ENCODE measurements at places on chromosomes 16 and 17.

GRCh38 chr17:14448818-14449217, 147.9 kb downstream of the HS3ST3B1 start:
- no peak for DNase-seq

- no peak for DNase-seq
Measured at GRCh38 chr17:17784657-17785267, 52.0 kb downstream of the SREBF1 start.

GRCh38 chr16:76213860-76214259, 63.3 kb upstream of the CNTNAP4 start:
- no peak for DNase-seq

GRCh38 chr16:3038896-3039295, 2.2 kb upstream of the BICDL2 start:
- no peak for DNase-seq

DNA sequence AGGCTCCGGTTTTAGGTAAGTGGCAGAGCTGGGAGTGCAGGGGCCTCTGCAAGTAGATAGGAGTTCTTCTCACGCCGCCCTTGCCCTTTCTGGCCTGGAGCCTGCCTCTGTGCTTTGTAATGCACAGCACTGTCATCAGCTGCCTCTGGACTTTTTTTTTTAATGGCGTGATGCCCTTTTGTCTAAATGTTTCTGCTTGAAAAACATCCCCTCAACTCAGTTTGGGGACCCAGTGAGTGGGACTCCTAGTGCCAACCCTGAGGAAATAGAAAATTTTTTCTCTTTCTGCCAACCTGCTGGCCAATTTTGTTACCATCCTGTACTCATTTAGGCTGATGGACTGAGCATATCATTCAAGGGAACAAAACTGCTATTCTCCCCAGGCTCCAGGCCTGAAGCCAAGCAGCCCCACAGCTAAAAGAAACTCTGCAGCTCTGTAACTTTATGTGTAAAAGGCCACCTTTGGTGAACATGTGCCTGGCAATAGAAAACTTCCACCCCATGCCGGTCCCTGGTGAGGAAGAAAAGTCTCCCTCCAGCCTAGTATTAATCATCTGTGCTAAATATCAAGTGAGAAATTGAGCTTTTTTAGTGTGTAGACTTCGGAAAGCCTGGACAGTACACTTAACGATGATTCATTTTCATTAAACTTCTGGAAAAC, 22.5 kb downstream of the SLC6A2 start:
- DNase-seq = no peak

DNA sequence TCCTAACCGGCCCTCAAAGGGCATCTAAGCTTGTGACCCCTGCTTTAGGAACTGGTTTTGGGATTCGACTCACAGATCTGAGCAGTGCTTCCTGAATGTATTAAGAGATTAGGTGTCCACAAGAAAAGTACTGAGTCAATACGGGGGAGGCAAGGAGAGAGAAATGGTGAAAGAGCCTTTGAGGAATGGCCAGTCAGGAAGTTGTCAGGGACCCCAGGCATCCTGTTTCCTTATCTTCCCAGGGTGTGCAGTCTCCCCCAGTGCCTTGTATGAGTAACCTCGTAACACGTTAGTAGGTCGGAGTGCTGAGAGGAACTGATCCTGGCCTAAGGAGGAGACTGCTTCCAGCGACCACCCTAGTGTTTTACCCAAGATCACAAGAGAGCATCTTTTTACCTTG, 16.4 kb upstream of the TMED6 start:
- DNase-seq = no peak

DNA sequence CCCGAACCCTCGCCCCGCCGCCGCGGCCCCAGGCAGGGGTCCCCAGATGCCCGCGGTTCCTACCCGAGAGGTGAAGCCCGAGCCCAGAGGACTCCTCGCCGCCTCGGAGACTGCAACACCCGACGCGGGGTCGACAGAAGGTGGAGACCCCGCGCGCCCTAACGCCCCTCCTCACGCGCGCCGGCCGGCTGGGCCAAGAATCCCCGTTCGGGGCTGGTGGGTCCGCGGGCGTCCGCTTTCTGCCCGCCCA, 515 bp downstream of the SUMO2 start:
- peak; percentile 9 for DNase-seq

DNA sequence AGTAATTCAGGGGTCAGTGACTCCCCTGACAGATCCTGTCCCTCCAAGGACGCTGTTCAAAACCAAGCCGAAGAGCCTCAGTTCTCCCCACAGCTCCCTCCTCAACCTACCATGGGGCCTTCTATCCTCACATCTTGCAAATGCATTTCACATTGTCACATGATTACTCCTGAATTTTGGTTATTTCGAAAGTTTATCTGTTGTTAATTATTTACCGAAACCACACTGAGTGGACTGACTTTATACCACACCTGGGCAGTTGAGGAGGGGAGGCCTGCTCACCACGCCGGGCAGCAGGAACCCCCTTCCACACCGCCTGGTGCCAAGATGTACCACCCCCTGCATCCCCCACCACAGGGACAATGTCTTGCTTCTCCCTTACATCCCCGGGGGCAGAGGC, 4.7 kb downstream of the TIMP2 start:
- DNase-seq = no peak

GRCh38 chr17:58083491-58084316, 485 bp downstream of the DYNLL2 start:
- DNase-seq = no peak

DNA sequence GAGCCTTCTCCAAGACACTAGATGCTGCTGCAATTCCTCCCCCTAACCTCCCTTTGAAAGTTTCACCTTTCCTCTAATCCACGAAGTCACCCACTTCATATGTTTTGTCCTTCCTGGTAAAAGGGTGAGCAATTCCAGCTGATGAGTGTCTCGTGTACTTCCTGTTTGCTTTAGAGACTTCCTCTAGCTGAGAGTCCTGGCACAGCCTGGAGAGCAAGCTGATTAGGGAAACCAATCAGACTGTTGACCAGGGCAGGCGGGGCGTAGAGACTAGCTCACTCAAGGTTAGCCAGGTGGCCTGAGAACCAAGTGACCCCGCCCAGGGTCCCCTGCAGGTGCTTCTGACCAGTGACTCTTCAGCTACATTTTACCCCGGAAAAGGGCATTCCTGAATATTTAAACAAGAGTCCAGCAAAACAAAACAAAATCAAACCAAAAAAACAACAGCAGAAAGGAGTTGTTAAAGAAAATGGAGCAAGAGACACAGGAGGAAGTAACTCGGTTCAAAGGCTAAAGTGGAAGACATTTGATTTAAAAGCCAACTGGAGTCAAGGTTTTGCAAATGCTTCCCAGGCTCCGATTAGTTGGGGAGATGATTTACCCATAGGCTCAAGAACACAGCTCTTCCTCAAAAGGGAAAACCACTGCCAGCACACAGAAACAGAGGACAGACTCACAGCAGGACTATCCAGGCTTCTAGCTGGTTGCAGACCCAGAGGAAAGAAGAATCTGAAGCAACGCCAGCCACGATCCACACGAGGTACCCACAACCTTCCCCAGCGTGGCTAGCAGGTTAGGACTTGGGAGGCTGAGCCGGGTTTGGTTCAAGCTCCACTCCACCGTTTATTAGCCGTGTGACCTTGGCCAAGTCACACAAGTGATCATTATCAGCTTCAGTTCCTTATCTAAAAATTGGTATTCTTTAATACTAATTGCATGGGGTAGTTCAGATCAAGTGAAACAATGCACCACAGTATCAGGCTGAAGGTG, 13.4 kb downstream of the HSPB9 start:
- no peak for DNase-seq

DNA sequence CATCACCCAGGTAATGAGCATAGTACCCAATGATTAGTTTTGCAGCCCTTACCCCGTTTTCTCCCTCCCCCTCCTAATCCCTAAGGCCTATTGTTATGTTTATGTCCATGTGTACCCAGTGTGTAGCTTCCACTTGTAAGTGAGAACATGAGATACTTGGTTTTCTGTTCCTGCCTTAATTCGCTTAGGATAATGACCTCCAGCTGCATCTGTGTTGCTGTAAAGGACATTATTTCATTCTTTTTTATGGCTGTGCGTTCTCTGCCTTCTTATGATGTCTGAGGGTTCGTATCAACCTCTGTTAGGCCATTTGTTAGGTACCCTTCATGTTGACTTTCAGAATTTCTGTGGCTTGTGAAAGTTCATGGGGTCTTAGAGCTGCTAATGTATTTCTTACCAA, 31.0 kb downstream of the CTCF start:
- DNase-seq = no peak

- DNase-seq = no peak
Measured at GRCh38 chr16:10256784-10257641, 74.8 kb upstream of the GRIN2A start.

DNA sequence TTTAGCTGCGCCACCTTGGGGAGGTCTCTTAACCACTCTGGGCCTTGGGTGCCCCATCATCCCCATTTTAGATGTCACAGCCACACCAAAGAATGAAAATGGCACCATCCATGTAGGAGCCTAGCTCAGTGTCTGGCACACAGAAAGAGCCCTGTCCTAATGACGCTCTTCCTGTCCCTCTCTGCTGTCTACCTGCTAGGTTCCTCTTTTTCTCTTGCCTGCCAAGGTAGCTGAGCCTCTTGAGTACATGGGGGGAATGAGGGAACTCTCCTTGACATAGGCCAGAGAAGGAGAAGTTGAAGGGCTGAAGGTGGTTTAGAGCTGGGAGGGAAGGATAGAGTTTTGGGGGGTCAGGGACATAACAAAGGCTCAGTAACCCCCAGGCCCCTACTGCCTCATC, 1.8 kb downstream of the RUNDC3A start:
- DNase-seq = no peak

GRCh38 chr17:82493226-82493781, 26.2 kb upstream of the FOXK2 start:
- DNase-seq = no peak

GRCh38 chr17:59785091-59785799, 77.8 kb downstream of the VMP1 start:
- DNase-seq = no peak

GRCh38 chr16:83797013-83797412, 10.8 kb upstream of the HSBP1 start:
- DNase-seq = no peak

DNA sequence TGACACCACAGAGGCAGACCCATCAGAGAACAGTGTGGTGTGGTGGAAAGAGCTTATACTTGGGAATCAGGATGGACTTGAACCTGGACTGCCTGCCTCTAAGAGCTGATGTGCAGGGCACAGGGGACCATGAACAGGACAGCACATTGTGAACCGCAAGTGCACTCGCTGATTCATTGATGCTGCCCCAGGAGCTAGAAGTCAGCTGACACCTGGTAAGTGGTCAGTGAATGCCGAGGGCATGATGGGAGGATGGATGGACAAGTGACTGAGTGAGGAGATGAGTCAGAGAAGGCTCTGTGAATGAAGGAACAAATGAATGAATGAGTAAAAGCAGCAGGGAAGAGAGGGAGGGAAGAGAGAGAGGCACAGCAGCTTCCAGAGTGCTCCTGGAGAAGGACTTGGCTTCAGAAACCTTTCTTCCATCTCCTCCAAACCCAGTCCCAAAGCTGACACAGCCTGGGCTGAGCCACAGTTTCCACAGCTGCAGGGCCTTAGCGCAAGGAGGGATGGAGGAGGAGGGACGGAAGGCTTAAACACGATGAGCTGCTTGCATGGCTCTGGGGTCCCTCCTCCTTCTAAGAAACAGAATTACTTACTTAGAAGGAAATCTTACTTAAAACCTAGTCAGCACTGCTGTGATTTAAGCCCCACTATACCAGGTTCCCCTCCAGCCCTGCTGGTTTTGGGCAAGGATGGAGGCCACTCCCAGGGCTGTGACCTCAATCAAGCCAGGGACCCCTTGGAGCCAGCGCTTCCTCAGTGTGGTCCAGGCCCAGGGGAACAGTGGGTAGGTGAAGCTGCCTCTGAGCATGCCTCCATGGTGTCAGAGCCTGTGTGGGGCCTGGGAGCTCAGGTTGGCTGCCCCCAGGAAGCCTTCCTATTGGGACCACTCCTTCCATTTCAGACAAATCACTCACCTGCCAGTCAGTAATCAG, 184.6 kb downstream of the TMEM132E start:
- DNase-seq = no peak
